Vein endothelial cell (primary cell): ENCODE measurements at places on chromosomes 3 and 15. TPM values are rescaled to one million over a fixed set of nuclear protein-coding genes. Genes with fewer than 3 reads are reported as not detected.

The ATP13A5 gene
- total RNA-seq: not detected in 2 replicates

The RBPMS2 gene
- total RNA-seq: under 0.01 TPM in 1 of 2 replicates, not detected in the other

The CNOT10 gene
- total RNA-seq: 21.6 and 25.6 TPM in 2 replicates

The CYP8B1 gene
- not detected in 2 replicates for total RNA-seq

The SETMAR gene
- total RNA-seq: 12.6 and 13.4 TPM in 2 replicates
